ENCODE measurements at places on chromosomes 1 and 21.

- DNase-seq = no peak
Measured at GRCh38 chr1:154837672-154838171, 32.4 kb downstream of the KCNN3 start.

- no peak for DNase-seq
Measured at GRCh38 chr1:50422946-50423669, at the start of gene DMRTA2. DMRTA2 (minus strand) TSS chr1:50423443; CDS start chr1:50421536, 1,907 bp downstream.

DNA sequence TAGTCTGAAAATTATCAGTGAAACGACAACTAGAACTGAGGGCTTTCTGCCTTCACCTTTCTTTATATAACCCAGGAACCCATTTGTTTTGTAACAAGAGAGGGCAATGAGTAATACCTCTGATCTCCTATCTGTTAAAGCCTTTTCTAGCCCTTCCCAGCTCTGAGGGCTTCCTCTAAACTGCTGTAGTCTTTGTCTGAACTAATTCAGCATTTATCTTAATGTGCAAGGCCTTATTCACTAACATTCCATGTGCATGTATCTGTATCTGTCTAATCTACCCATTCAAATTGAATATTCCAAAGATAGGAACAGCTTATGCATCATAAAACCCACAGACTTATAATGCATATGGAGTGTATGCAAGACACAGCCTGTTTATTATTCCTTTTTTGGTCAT, 167.1 kb downstream of the LYPLAL1 start:
- no peak for DNase-seq

GRCh38 chr1:10209590-10209904, 823 bp upstream of the KIF1B start:
- DNase-seq = no peak

DNA sequence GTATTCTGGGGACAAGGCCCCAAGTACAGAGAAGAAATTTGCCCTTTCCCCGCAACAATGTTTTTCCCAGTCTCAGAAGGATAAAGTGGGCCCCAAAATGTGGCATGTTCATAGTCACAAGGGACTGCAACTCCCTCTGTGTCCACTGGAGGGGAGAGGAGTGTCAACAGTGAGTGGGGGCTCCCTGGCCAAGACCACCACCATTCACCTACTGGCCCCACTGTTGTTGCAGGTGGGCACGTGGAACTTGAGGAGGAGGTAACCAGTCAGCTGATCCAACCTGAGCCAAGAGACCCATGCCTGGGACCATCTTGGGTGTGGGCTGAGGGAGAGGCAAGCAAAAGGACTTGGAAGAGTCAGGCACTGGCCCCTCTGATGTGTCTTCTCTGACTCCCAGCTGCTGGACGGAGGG, 777 bp downstream of the NUDT17 start:
- DNase-seq = peak; percentile 41

DNA sequence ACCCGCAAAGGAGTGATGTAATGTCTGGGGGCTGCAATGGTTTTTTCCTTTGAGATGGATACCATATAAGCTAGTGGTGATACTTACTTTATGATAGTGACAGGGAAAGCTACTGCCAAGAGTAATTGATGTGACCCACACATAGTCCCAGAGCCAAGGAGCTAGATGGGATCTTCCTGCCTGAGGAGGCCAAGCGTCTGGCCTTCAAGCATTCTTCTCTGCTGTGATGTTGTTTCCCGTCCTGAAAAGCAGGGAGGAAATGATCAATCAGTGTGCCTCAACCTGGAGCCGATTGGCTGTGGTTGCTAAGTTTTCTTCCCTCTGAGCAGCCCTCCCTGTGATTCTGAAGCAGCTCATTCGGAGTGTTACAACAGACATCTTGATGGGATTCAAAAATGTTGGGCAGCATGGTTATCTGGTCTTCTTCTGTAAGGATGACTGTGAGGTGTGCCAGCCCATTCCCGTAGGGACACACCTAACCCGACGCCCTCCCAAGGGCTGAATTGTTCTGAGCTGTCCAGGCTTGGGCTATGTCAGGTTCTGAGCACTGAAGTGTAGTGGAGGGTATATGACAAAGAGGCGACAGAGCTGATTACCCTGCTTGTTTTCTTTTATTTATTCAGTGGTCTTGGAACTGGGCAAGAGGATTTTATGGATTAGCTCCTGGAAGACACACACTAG, 56.7 kb downstream of the UCK2 start:
- DNase-seq = no peak

GRCh38 chr1:18922319-18922726, 20.0 kb upstream of the ALDH4A1 start:
- no peak for DNase-seq

DNA sequence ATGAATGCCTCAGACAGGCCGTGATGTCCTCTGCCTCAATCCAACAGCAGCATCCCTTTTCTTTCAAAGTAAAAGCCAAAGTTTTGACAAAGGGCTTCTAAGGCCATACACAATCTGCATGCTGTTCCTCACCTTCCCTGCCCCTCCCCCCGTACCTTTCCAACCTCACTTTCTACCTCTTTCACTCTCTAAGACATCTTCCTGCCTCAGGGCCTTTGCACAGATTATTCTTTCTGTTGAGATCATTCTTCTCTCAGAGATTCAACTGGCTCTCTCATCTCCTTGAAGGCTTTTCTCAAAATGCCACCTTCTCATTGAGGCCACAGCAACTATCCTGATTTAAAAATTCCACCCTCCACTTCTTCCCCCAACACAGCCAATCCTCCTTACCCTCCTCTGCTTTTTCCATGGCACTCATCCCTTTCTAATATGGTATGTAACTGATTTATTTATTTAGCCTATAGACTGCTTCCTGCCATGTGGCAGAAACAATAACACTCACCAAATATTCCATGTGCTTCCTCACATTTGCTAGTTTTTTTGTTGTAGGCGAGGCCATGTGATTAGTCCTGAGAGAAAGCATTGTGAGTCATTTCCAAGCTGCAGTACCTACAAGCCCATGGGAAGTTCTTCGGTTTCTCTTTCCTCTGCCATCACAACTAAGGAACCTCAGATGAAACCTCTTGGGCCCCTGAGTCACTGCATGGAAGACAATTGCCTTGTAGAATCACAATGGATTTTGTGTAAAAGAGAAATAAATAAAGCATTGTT, 58.7 kb upstream of the GADD45A start:
- DNase-seq = no peak

GRCh38 chr1:231557411-231557810, 28.9 kb downstream of the TSNAX start:
- DNase-seq = no peak

DNA sequence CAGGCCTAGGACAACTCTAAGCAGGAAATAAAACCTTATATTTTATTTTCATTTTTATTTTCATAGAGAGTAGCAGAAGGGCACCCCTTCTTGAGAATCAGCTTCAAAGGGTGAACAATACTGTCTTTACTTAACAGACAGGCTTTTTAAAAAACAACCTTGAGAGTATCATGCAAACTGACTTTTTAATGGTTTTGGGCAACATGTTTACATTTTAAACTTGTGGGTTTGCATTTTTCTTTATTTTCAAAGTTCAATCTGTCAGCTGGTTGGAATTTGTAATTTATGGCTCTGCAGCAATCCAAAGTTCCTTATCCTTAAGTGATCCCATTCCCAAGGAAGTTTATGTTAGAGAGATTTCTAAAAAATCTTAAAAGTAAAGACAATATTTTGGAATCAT, 392.3 kb upstream of the ADAMTS5 start:
- DNase-seq = no peak

GRCh38 chr21:31470896-31471694, 127.0 kb upstream of the TIAM1 start:
- DNase-seq = no peak

- DNase-seq = no peak
Measured at GRCh38 chr1:5907386-5907785, 84.8 kb downstream of the NPHP4 start.

GRCh38 chr21:24941316-24942185, 665.7 kb downstream of the MRPL39 start:
- no peak for DNase-seq

DNA sequence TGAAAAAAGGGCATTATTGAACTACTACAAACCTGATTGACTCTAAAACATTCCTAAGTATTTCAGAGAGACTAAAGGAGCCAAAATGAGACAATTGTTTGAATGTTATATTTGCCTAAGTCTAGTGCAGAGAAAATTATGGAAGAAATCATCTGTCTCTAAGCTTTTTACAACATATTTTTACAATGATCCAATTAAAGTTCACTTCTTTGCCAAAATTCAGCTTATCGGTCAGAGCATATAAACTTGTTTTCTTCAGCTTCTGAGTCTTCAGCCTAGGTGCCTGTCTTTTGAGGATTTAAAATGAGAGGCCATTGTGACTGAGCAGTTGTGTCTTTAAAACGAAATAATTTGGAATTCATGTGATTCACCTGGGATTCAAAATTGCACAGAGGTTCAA, 181.2 kb upstream of the SGIP1 start:
- no peak for DNase-seq

DNA sequence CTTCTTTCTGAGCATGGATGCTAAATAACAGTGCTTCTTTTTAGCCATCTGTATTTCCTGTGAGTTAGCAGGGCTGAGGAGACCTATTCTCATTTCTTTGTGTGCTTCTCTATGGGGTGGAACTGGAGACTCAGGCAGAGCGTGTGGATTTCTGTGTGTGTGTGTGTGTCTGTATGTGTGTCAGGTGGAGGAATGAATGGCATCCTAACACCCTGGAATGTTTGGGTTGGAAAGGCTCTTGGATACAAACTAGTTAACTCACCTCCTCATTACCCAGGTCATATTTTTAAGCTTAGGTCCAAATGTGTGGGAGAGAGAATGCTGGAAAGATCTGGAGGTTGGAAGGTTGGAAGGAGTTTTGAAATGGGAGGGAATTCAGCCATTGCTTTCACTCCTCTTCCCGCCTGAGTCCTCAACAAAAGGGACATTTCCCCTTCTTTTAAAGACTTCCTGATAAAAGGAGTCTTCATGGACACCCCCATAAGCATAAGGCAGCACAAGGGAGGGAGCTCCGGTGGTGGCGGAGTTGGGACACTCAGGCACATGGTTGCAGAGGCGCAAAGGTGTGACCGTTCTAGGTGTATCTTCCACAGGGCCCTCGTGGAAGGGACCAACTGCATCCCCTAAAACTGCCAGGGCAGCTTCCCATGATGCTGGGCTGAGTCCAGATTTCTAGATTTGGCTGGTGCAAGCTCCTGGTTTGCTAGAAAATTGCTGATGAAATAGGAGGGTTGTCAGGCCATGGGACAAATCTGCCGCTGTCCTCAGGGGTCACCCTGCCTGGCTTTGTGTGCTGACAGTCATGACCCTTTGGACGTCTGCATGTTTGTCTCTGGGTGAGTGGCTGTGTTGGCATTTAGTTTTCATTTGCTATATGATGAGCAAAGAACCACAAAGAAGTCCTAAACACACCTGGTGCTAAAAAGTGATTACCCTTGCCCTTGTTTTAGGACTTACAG, 37.6 kb downstream of the MTARC1 start:
- no peak for DNase-seq

DNA sequence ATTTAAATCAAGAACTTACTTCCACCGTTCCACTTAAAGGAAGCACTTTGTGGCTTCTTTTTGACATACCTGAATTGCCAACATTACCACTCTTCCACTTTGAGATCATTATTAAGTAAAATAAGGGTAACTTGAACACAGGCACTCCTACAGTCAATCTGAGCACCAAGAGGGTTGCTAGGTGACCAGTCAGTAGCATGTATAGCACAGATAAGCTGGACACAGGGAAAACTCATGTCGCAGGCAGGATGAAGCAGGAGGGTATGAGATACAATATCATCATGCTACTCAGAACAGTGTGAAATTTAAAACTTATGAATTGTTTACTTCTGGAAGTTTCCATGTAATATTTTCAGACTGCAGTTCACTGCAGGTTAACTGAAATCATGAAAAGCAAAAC, 47.0 kb upstream of the RAP1GAP start:
- no peak for DNase-seq

DNA sequence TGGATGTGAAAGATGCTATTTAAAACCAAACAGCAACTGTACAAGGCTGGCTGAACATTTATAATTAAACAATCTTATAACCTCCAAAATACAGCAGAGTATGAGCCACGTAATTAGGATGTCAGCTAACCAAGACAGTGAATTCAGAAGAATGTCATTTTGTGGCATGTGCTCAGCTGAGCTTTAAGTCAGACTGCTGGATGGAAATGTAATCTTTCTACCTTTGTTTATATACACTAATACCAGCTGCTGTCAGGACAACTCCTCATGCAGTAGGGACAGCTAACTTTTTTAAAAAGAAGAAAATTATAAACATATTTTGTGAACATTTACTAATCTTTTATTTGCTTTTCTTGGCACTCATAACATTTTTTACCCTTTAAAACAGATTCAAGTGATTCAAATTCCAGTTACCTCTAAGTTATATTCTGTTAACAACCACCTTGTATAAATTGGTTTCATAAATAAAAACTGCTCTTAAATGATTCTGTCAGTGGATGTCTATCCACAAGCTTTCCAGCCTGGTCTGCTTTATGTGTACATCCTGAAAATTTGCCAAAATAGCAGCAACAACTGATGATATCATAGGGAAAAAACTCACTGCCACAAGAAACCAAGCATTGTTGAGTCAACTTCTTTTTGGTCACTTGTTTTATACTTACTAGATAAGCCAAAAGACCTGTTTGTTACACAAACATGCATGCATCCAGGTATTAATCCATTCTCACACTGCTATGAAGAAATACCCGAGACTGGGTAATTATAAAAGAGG, 36.1 kb downstream of the DPH5 start:
- DNase-seq = no peak

DNA sequence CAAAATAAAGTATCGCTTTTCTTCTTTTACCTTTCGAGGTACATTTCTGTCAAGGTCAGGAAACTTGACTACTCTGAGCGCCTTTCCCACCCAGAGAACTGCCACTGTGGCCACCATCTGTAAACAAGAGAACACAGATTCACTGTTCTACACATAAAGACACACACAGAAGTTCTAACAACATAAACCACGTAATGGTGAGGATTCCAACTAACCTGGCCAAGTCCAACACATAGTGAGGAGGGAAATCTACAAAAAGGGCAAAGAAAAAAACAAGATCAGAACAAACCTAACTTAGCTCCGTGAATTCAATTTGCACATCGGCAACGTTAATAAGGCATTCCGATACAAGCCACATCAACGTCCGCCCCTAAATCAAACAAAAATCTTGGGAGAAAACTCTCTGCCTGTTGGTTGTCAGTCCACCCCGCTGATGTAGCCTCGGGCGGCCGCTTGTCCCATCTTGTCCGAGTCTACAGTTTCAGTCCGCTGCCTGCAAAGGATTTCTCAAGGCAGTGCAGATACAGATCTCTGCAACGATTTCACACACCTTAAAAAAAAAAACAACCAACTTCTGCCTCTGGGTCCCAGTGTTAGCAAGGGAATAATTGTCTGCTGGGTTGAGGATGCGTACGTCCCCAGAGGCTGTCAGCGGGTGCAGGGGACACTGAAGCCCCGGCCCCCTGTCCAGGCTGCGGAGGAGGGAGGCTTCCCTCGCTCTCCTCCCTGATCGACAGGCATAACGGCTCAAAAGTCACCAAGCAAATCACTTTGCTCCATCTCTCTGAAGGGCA, 1.0 kb downstream of the SLC35D1 start:
- peak; percentile 29 for DNase-seq

DNA sequence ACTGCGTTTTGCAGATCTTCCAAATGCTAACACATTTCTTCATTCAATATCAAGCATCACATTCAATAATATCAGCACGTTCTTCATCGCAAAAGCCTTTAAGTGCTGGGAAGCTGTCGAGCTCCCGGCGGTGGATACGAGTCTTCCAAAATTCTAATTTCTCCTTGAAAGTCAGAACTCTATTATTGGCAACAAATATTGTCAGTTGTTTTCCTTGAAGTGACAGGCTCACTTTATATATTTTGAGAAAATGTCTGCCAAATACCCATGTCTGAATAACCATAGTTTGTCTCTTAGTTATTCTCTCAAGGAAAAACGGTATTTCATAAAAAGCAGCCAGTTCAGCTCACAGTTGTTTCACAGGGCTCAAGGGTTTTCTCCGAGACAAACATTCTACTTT, 226.2 kb upstream of the C1orf174 start:
- DNase-seq = no peak

Data from activated naive CD4-positive, alpha-beta T cell treated with anti-CD3 and anti-CD28 coated beads, Interleukin-2, amount 50 U/mL, for 16 hours (primary cell).